ENCODE measurements at places on chromosomes 5 and 9. TPM values are rescaled to one million over a fixed set of nuclear protein-coding genes. Genes with fewer than 3 reads are reported as not detected.

DNA sequence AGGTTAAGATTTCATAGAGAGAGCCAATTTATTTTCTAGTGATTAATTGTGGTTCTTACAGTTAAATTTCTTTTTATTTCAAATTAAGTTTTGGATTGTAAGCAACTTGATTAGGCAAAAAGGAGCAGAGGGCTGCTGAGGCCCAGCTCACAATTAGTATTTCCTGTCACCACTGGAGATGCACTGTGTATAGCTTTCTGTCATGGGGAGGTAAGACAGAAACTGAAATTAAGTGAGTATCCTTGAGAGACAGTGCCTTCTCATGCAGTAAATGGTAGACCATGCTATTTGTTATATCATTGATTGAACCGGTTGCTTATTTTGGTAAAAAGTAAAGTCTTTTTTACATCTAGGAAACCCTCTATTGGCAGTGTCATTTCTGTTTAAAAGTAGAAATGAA is 190.7 kb downstream of the CCDC171 start:
- no peaks in the 10 kb centered on the region for H3K27me3 ChIP-seq
- no peak overlapping the region for H3K4me3 ChIP-seq
- peak; percentile 2 for DNase-seq
- no peaks in the 10 kb centered on the region for H3K36me3 ChIP-seq

- no peaks in the 10 kb centered on the region for H3K36me3 ChIP-seq
- H3K4me3 ChIP-seq = no peak overlapping the region
- H3K27me3 ChIP-seq = no peaks in the 10 kb centered on the region
- H3K27ac ChIP-seq = no peak overlapping the region
These were observed 3.7 kb downstream of the SLC31A2 start for GRCh38 chr9:113154471-113154870.

DNA sequence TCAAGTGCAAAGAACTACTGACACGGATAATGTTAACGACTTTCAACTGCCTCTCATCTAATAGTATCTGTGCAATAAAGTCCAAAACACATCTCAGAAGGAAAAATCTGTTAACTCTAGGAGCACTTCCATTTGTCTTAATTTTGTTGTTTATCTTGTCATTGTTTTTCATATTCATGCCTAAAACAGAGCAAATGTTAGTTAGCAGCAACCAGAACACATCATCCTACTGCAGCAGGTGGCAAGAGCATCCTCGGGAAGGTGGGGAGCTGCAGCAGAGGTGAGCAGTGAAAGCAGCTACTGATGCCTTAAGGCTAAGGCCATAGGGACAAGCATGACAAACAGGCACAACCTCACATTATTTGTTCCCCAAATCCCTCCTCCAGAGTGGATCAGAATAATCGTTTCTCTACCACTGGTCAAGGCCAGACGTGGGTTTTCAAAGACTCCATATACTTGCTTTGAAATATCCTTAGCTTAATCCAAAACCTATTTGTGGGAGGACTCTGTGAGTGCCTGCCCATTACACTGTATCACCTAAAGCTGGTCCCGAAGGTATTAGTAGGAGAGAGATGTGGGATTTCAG is 1.0 kb downstream of the HMGCS1 start:
- H3K36me3 ChIP-seq = no peaks in the 10 kb centered on the region
- peaks cover 6% of the 10 kb centered on the region for H3K4me1 ChIP-seq
- H3K27me3 ChIP-seq = no peaks in the 10 kb centered on the region
- H3K4me3 ChIP-seq = peak overlapping the region; percentile 79
- H3K27ac ChIP-seq = peak overlapping the region; percentile 84

DNA sequence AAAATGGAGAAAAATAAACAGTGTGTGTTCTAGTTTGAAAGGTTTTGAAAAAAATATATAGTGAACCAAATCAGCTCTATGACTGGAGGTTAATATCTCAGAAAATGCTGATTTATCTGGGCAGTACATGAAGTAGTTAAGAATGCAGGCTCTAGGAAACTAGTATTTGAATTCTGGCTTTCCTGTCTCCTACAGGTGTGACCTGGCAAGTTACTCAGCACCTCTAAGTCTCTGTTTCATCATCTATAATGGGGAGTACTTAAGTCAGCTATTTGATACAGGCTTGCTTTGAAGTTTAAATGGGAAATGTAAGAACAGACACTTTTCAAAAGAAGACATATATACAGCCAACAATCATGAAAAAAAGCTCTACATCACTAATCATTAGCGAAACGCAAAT is 5.2 kb downstream of the GRAMD2B start:
- DNase-seq = no peak
- no peak overlapping the region for H3K27ac ChIP-seq
- no peaks in the 10 kb centered on the region for H3K27me3 ChIP-seq
- no peak overlapping the region for H3K4me3 ChIP-seq
- H3K4me1 ChIP-seq = no peaks in the 10 kb centered on the region

GRCh38 chr9:136539427-136540421 is 6.1 kb downstream of the NOTCH1 start:
- DNase-seq = peak; percentile 70
- no peaks in the 10 kb centered on the region for H3K27me3 ChIP-seq
- peak overlapping the region; percentile 13 for H3K4me3 ChIP-seq
- H3K27ac ChIP-seq = peak overlapping the region; percentile 64
- H3K4me1 ChIP-seq = peaks cover 56% of the 10 kb centered on the region
- H3K36me3 ChIP-seq = no peaks in the 10 kb centered on the region

- no peak for DNase-seq
- no peak overlapping the region for H3K4me3 ChIP-seq
- peaks cover 48% of the 10 kb centered on the region for H3K36me3 ChIP-seq
- no peaks in the 10 kb centered on the region for H3K27me3 ChIP-seq
- H3K4me1 ChIP-seq = peaks cover 25% of the 10 kb centered on the region
These were observed 27.7 kb upstream of the TNIP1 start for GRCh38 chr5:151108566-151108965.

- H3K4me3 ChIP-seq = no peak overlapping the region
- no peak for DNase-seq
- H3K4me1 ChIP-seq = no peaks in the 10 kb centered on the region
- H3K27ac ChIP-seq = no peak overlapping the region
- H3K27me3 ChIP-seq = no peaks in the 10 kb centered on the region
These were observed 1526.0 kb downstream of the MAT2B start for GRCh38 chr5:165031371-165031770.

DNA sequence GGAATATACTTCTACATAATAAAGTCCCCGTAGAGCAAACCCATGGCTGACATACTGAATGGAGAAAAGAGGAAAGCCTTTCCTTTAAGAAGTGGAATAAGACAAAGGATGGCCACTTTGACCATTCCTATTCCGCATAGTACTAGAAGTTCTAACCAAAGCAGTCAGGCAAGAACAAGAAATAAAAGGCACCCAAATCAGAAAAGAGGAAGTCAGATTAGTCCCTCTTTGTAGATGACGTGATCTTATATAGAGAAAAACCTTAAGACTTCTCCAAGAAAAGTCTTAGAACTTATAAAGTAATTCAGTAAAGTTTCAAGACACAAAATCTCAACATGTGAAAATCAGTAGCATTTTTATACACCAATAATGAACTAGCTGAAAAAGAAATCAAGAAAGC is 133.9 kb downstream of the GIN1 start:
- H3K36me3 ChIP-seq = peaks cover 2% of the 10 kb centered on the region
- H3K27me3 ChIP-seq = no peaks in the 10 kb centered on the region
- no peak overlapping the region for H3K4me3 ChIP-seq

- H3K27ac ChIP-seq = no peak overlapping the region
- H3K4me3 ChIP-seq = no peak overlapping the region
- no peaks in the 10 kb centered on the region for H3K27me3 ChIP-seq
- no peaks in the 10 kb centered on the region for H3K36me3 ChIP-seq
- DNase-seq = no peak
These were observed 11.8 kb downstream of the NDFIP1 start for GRCh38 chr5:142120247-142120935.

DNA sequence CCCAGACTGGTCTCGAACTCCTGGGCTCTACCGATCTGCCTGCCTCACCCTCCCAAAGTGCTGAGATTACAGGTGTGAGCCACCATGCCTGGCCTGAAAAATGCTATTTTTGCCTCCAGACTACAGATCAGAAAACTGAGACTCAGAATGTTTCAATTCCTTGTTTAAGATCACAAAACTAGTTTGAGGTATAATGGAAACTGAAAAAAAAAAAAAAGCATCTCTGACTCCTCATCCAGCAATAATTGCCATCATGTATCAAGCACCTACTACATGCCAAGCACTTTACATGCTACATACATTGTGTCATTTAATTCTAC is 35.6 kb downstream of the PLAC8L1 start:
- DNase-seq = peak; percentile 17
- no peaks in the 10 kb centered on the region for H3K27me3 ChIP-seq
- H3K4me3 ChIP-seq = peak overlapping the region; percentile 2
- H3K27ac ChIP-seq = 0 out of 2 replicates have a peak overlapping the region, but pooled peaks have one; percentile 20
- H3K4me1 ChIP-seq = peaks cover 20% of the 10 kb centered on the region

DNA sequence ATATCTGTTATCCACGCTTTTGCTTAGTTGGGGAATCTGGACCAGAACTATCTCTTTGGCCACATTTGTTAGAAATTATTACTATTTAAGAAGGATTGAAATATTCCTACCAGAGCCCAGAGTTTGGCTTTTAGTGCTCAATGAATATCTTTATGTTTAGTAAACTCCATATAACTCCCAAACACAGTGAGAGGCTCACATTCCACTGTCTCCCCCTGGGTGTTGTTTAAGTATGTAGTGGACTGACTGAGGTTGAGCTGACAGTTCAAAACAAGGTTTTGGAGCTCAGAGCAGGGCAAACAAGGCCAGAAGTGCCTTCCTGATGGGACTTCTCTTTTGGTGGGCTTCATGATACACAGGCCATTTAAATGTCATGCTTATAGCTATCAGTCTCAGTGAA is 216.0 kb downstream of the SMARCA2 start:
- no peaks in the 10 kb centered on the region for H3K27me3 ChIP-seq
- H3K4me1 ChIP-seq = peaks cover 16% of the 10 kb centered on the region
- no peak overlapping the region for H3K27ac ChIP-seq
- DNase-seq = no peak
- no peaks in the 10 kb centered on the region for H3K36me3 ChIP-seq

DNA sequence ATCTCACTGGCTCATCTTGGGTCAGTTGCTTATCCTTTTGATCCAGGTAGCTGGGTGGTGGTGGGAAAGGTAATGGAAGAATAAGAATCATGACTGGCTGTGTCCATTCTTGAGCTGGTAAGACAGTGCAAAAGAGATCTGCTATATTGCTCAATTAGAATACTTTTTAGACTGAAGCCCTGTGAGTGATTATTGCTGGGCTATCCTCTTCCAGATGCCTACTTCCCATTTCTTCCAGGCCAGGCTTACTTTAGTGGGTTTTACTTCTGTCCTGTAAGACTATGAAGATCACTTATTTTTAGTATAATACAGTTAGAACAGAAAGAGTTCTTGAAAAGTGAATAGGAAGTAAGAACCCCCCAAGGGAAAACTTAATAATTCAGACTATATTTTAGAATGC is 7.2 kb downstream of the MARCHF6 start:
- no peak overlapping the region for H3K4me3 ChIP-seq
- no peaks in the 10 kb centered on the region for H3K36me3 ChIP-seq

DNA sequence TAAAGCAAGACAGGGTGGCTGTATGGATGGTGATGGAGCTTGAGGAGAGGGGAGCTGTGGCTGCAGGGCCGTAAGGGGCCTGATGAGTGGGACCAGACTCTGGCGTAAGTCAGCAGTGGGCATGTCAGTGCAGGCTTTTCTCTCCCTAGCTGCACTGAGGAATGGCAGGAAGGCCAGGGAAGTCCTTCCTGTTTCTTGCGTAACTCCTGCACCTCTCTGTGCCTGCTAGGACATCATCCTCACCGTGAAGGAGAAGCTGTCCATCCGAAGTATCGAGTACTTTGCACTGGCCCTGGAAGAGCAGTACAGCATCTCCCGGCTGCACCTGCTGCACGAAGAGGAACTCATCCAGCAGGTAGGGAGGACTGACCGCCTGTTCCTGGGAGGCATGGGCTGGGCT is 24.1 kb upstream of the TRMT10B start:
- no peak overlapping the region for H3K4me3 ChIP-seq
- H3K27me3 ChIP-seq = no peaks in the 10 kb centered on the region
- no peaks in the 10 kb centered on the region for H3K4me1 ChIP-seq
- no peak overlapping the region for H3K27ac ChIP-seq
- no peak for DNase-seq
- no peaks in the 10 kb centered on the region for H3K36me3 ChIP-seq

- H3K4me1 ChIP-seq = peaks cover 19% of the 10 kb centered on the region
- no peaks in the 10 kb centered on the region for H3K27me3 ChIP-seq
- H3K4me3 ChIP-seq = no peak overlapping the region
- DNase-seq = no peak
- H3K27ac ChIP-seq = no peak overlapping the region
These were observed 3.7 kb downstream of the TUBB4B start for GRCh38 chr9:137244486-137245449.

- no peak overlapping the region for H3K27ac ChIP-seq
These were observed 66.8 kb upstream of the ITGA2 start for GRCh38 chr5:52922384-52922783.

DNA sequence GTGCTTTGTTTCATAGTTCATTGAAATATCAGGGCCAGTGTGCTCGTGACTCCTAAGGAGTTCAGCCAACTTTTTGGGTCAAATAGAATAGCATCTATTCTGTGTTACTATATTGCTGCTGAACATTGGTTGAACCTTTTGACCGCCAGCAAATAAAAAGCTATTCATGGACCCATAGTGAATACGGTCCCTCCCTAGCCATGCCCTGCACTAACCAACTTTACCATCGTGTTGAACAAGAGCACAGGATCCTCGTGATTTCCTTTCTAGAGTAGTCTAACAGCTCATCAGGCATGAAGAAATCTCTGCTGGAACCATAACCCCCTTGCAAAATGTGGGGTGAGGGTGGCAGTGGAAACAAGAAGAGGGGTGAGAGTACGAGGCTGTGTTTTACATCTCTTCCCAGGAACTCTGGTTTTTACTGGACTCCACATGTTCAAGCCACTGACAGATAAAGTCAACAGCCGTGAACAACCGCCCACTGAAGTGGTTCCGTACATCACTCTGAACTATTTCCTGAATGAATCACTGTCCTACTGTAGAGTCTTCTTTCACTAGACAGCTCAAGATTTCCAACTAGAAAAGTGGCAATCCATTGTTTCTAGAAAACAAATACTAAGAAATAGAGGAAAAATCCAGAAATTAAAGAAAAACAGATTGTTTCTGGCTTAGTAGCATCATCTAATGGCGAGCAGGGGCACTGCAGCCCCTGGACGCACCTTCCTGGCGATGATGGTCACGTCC is 70.1 kb upstream of the SPATA31E1 start:
- H3K4me1 ChIP-seq = no peaks in the 10 kb centered on the region
- H3K36me3 ChIP-seq = no peaks in the 10 kb centered on the region
- no peak overlapping the region for H3K27ac ChIP-seq
- no peak overlapping the region for H3K4me3 ChIP-seq

- no peak for DNase-seq
- H3K4me1 ChIP-seq = no peaks in the 10 kb centered on the region
- no peaks in the 10 kb centered on the region for H3K36me3 ChIP-seq
- no peak overlapping the region for H3K27ac ChIP-seq
These were observed 190.2 kb downstream of the SLC12A2 start for GRCh38 chr5:128273736-128274135.

GRCh38 chr9:92669527-92669889 is 423 bp downstream of the IPPK start:
- peak overlapping the region; percentile 76 for H3K27ac ChIP-seq
- peak overlapping the region; percentile 91 for H3K4me3 ChIP-seq
- peaks cover 24% of the 10 kb centered on the region for H3K4me1 ChIP-seq
- H3K27me3 ChIP-seq = no peaks in the 10 kb centered on the region

GRCh38 chr5:32458880-32459495 is 14.4 kb upstream of the ZFR start:
- H3K27ac ChIP-seq = no peak overlapping the region
- no peak overlapping the region for H3K4me3 ChIP-seq
- no peaks in the 10 kb centered on the region for H3K4me1 ChIP-seq
- H3K27me3 ChIP-seq = no peaks in the 10 kb centered on the region

MPDZ gene
- 0.03 TPM for total RNA-seq

IFNA2 gene
- not detected for total RNA-seq

PCDHGA6 gene
- total RNA-seq = 0.32 TPM

PTPN3 gene
- total RNA-seq = 0.24 TPM

CCL21 gene
- 0.26 TPM for total RNA-seq

TIFAB gene
- total RNA-seq = not detected

PFN3 gene
- not detected for total RNA-seq

Measured in GM12878 (cell line).